ENCODE measurements at places on chromosomes 13 and 19. TPM values are rescaled to one million over a fixed set of nuclear protein-coding genes. Genes with fewer than 3 reads are reported as not detected.

Gene COX6B2
- total RNA-seq: not detected

DNA sequence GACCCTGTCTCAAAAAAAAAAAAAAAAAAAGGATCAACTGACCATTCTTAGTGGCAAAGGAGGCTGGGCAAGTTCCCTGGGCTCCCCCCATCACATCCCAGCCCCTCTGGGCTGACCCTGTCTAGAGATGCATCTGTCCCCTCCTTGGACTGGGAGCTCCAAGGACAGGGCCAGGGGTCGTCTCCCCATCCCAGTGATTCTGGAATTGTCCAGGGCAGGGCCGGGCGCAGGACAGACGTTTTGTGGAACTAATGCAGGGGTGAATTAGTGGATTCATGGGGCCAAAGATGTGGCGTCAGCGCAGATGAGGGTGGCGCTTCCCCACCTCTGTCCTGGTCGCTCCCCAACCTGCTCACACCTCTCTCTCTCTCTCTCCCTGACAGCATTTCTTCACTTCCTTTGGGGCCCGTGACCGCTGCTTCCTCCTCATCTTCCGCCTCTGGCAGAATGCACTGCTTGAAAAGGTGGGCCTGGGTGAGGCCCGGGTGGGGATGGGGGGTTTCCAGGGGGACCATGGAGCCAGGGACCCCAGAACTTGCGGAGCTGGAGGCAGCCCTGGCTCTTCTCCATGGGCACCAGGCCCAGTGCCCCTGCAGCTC lies 11.1 kb downstream of the GRAMD1A start:
- no peak for DNase-seq

- DNase-seq: no peak
These were observed 500.6 kb downstream of the KCTD12 start for GRCh38 chr13:76385586-76385985.

DNA sequence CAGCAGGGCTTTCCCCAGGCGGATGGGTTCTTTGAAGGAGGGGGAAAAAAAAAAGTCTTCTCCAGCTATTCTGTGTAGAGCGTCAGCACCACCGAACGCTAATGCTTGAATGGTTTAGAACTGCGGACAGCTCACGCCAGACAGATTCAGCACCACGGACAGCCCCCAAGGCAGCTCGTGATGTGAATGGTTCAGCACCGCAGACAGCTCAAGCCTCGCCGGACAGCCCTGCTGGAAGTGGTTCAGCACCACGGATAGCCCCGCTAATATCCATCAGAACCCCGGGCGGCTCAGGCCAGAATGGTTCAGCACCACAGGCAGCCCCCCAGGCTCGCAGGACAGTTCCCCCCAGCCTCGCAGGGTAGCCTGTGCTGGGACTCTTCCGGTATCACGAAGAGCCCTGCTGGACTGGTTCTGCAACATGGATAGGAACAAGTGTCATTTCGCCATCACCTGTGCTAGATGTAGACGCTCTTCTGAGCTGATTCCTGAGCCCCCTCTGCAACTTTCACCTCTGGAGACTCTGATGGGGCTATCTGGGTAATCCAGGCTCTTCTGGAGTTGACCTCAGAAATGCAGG lies 4.9 kb upstream of the SMIM17 start:
- DNase-seq: peak; percentile 47

Gene DMKN
- total RNA-seq: not detected

DNA sequence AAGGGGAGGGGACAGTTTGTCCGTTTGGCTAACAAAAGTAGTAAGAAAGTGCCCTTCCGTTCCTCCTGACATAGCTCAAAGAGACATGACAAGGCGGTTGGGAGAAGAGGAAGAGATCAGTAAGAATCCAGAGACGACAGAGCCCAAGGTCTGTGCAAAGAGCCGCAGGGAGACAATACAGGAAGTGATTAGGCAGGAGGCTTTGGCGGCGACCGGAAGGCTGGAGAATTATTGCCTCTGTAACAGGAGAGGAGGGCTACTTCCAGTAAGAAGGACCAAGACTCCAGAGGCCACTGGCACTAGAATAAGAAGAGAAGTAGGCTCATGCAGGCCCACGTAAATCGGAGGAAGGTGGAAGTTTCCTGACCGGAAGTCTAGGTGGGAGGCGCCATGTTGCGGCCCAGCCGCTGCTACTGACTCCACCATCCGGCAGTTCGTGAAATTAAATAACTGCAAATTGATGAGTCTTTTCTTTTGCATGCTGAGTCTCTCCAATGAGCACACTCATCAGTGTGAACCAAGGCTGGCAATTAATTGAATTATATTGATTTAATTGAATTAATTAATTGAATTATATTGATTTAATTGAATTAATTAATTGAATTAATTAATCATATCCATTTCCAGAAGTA lies 9.9 kb downstream of the RFX2 start:
- no peak for DNase-seq

Measured in dermis microvascular lymphatic vessel endothelial cell (primary cell).